ENCODE measurements at places on chromosomes 3 and 15. TPM values are rescaled to one million over a fixed set of nuclear protein-coding genes. Genes with fewer than 3 reads are reported as not detected.

Gene GOLGA6B
- total RNA-seq, result 1.9 TPM

Gene CCR9
- 0.31 TPM for total RNA-seq

DNA sequence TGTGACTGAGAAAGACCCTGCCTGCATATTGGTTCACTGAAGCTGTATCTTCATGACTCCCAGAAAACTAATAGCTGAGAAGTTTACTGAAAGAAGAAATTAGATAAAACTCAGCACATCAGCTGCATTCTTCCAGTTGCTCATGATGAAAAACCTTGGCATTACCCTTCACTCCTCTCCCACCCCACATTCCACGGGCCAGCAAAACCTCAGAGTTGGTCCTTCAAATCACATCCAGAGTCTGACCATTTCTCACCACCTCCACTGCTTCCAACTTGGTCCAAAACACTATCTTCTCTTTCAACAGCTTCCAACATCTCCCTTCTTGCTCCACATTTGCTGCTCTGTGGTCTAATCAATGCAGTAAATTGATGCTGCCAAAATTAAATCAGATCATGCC is 97.1 kb downstream of the CD47 start:
- ATAC-seq, result no peak

GRCh38 chr3:186996356-186996755 is 66.0 kb downstream of the ST6GAL1 start:
- ATAC-seq, result no peak

- no peak for ATAC-seq
These were observed 575 bp downstream of the LEO1 start for GRCh38 chr15:51971032-51971374.

Gene COMMD2
- total RNA-seq, result 29.8 TPM

GRCh38 chr3:149507491-149508324 is 33.2 kb downstream of the TM4SF4 start:
- peak; percentile 13 for ATAC-seq

GRCh38 chr3:182092662-182093262 is 381.0 kb downstream of the SOX2 start:
- ATAC-seq, result peak; percentile 99

DNA sequence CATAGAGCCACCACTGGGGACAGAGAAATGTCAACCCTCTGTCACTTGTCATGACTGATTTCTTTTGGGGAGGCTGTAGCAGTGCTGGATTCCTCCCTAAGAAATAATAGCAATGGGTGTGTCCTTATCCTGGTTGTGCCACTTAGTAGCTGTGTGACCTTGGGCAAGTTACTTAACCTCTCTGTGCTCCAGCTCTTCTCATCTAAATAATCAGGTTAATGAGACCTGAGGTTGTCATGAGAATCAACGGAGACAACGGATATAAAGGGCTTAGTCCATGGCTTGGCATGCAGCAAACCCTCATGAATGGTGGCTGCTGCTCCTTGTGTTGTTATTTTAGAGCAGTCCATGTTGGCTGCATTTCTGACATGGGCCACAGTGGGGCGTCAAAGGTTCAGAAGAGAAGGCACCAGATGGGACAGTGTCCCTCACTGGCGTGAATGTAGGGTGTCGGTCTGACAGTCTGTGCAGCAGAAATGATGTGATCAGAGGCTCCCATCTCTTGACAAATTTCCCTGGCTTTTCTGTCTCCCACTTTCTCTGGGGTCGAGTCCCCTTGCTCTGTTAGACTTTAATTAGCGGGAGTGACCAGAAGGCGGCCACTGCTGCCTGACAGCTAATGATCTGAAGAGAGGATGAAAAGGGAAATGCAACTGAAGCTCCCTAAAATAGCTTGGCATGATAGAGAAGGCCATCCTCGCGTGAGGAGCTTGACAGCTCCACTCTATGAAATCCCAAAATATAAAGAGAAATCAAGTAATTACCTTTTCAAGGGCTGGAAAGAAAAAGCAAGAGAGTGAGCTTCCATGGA is 209.4 kb downstream of the CADPS start:
- ATAC-seq, result peak; percentile 96

GRCh38 chr3:106068381-106068780 is 199.6 kb upstream of the CBLB start:
- ATAC-seq, result no peak

Gene CCDC71
- total RNA-seq, result 32.3 TPM

- ATAC-seq, result no peak
These were observed 38.3 kb downstream of the CHSY1 start for GRCh38 chr15:101213570-101213969.

GRCh38 chr15:31034152-31034551 is 42.7 kb upstream of the MTMR10 start:
- ATAC-seq, result no peak

Gene RTP1
- total RNA-seq, result 0.96 TPM

Gene SMAD6
- total RNA-seq, result 30.7 TPM

Gene CPNE4
- 2.1 TPM for total RNA-seq

GRCh38 chr3:50495609-50496423 is 7.6 kb downstream of the CACNA2D2 start:
- peak; percentile 80 for ATAC-seq

GRCh38 chr3:46722443-46722842 is 4.8 kb upstream of the PRSS50 start:
- no peak for ATAC-seq

GRCh38 chr3:172071780-172072330 is 32.5 kb downstream of the FNDC3B start:
- no peak for ATAC-seq

Gene MESP2
- 0.22 TPM for total RNA-seq

GRCh38 chr3:64321747-64322146 is 96.5 kb upstream of the PRICKLE2 start:
- ATAC-seq, result peak; percentile 94

- ATAC-seq, result no peak
These were observed 39.5 kb downstream of the TM2D3 start for GRCh38 chr15:101612676-101613075.

Gene TM4SF4
- 0.22 TPM for total RNA-seq

Gene RPN1
- 161 TPM for total RNA-seq

DNA sequence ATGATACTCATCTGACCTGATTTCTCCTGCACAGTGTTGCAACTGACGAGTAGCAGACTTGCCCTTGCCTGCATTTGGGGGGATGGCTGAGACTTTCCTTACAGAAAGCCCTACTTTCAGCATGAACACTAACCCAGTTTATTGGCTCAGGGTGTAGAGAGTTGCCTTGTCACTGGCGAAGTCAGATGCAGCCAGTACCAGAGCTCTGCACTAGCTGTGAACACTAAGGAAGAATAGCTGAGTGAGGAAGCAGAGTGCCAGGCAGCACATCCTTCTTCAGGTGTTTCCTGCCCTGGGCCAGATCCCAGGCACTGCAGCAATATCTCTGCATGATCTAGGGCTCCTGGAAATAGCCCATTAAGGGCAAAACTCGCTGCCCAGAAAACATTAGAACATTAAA is 154.0 kb upstream of the SYNPR start:
- no peak for ATAC-seq

DNA sequence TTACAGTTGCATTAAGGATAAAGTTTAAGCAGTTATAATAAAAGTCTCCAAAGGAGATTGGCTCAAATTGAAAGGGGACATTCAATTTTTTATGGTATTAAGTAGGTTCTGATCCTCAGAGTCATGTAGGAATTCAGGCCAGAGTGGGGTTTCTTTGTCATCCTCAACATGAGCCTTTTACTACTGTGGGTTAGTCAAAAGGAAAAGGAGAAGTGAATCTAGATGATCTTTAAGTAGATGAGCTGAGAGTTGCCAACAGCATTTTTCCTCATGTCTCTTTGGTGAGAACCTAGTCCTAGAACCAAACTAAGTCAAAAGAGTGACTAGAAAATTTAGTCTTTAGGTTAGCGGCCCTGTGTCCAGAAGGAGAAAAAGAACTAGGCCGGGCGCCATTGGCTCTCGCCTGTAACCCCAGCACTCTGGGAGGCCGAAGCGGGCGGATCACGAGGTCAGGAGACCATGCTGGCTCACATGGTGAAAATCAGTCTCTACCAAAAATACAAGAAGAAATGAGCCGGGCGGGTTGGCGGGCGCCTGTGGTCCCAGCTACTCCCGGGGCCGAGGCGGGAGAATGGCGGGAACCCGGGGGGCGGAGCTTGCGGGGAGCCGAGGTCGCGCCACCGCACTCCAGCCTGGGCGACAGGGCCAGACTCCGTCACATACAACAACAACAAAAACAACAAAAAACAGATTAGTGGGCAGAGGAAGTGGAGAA is 4.2 kb upstream of the CHL1 start:
- ATAC-seq, result no peak

DNA sequence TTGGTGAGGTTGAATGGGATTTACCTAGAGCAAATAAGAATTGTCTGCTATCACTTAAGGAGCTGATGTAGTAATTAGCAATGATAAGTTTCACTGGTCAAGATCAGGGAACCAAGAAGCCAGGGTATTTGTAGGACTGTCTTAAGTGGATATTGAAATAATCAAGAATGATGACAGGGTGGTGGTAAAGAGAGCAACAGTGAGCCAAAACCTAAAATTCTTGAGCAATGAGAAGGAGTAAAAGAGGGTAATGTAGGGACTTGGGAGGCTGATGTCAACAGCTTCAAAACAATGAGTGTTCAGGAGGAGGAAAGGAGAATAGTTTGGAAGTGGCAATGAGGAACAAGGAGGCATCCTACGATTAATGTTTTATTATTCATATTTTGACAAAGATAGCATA is 31.5 kb upstream of the SLC2A2 start:
- ATAC-seq, result no peak

- ATAC-seq, result no peak
These were observed 109.1 kb downstream of the CHSY1 start for GRCh38 chr15:101142711-101143110.

DNA sequence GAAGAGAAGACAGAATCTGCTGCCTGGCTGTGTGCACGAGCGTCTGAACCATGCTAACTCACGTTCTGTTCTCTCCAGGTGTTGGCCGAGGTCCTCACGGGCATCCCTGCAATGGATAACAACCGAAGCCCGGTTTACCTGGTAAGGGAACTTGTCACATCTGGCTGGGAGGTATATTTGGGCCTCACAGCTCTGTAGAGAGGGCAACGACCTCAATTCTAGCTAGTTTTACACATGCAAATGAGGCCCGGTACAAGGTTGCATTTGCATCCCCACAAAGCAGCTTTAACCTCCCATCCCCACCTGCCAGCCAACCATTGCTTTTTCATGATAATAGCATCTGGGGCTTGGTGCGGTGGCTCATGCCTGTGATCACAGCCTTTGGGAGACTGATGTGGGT is 22.0 kb upstream of the TATDN2 start:
- ATAC-seq, result no peak

Gene CDCP1
- 0.16 TPM for total RNA-seq

GRCh38 chr3:178129109-178129508 is 407.1 kb upstream of the KCNMB2 start:
- ATAC-seq, result no peak

Gene PPP1R14D
- total RNA-seq, result not detected

GRCh38 chr15:43794269-43795037 is 2.3 kb downstream of the SERF2 start:
- no peak for ATAC-seq

GRCh38 chr15:34025252-34025651 is 13.8 kb downstream of the AVEN start:
- no peak for ATAC-seq

GRCh38 chr15:40906991-40907802 is 12.9 kb downstream of the VPS18 start:
- no peak for ATAC-seq

Gene TMEM108
- total RNA-seq, result 35.5 TPM

Gene GADL1
- 0.39 TPM for total RNA-seq

- ATAC-seq, result no peak
These were observed 88.2 kb upstream of the FLNB start for GRCh38 chr3:57919987-57920386.

DNA sequence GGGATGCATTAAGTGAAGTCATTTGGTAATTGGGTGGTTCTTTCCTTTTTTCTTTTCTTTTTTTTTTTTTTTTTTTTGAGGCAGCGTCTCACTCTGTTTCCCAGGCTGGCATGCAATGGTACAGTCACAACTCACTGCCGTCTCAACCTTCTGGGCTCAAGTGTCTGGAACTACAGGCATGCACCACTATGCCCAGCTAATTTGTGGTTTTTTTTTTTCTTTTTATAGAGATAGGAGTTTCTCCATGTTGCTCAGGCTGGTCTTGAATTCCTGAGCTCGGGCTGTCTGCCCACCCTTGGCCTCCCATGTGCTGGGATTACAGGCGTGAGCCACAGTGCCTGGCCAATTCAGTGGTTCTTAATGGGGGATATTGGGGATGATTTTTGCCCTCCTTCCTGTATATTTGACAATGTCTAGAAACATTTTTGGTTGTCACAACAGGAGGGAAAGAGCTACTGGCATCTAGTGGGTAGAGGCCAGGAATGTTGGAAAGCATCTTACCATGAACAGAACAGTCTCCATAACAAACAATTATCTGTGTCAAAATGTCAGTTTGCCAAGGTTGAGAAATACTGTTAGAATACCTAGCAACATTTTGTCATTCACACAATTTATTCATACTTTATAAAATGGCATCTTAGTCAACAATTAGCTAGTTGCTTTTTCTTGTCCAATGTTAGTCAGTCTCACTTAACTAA is 79.4 kb upstream of the CNTN3 start:
- no peak for ATAC-seq

DNA sequence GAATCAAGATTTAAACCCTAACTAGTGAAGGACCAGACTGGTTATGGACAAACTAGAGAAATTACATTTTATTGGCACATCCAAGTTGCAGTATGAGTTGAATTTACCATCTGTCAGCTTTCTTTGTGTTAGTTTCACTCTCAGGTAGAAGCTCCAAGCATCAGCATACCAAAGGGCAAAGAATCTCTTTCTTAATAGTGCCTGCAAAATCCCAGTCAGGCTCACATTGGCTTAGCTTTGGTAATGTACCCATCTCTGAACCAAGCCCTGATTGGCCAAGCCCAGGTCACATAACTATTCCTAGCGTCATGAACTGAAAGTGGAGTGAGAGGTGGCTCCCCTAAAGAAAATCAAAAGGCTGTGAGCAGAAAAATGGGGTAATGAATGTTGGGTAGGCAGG is 66.9 kb downstream of the CCNL1 start:
- no peak for ATAC-seq

DNA sequence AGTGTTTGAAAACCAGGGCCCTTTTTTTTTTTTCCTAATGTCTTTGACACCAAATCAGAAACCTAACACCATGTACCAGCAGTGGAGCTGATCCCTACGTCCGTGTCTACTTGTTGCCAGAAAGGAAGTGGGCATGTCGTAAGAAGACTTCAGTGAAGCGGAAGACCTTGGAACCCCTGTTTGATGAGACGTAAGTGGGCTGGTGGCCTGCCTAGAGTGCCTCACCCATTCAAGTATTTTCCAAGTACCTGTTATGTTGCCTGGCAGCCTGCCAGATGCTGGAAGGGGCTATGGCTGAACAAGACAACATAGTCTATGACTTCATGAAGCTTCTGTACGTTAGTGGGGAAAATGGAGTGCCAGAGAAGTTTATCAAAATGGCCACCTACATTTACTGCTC is 39.7 kb downstream of the ESYT3 start:
- no peak for ATAC-seq

GRCh38 chr15:100328796-100329195 is 13.0 kb downstream of the ADAMTS17 start:
- ATAC-seq, result no peak

DNA sequence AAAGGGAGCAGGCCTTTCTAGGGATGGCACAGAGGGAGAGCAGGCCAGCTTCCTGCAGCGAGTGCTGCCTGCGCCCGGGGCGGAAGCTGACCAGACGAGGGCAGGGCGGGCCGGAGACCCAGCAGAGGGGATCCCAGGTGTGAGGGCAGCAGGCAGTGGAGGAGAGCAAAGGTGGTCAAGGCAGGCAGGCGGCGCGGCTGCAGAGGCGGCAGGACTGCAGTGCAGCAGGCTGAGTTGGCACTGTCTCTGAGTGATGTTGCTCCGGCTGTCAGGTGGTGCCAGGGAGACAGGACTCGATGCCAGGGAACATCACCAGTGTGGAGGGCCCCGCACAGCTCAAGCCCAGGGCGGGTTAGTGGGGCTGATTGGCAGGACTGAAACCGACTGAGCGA is 22.3 kb upstream of the PLXNA1 start:
- ATAC-seq, result peak; percentile 25
